ENCODE measurements at places on chromosomes 7 and 10. TPM values are rescaled to one million over a fixed set of nuclear protein-coding genes. Genes with fewer than 3 reads are reported as not detected.

Gene MCM10
- polyA plus RNA-seq, result 9.8 TPM

Gene CYP2E1
- polyA plus RNA-seq, result 0.11 TPM

Gene GARIN1A
- polyA plus RNA-seq, result not detected

Gene CDHR1
- polyA plus RNA-seq, result 5.6 TPM

Gene ARMS2
- not detected for polyA plus RNA-seq

Gene GRID2IP
- polyA plus RNA-seq, result 1.5 TPM

Gene NKX1-2
- polyA plus RNA-seq, result 12.7 TPM

Gene C10orf62
- 0.05 TPM for polyA plus RNA-seq

Gene NME8
- 0.44 TPM for polyA plus RNA-seq

Gene TDRD1
- polyA plus RNA-seq, result 0.02 TPM

Gene FBXL13
- polyA plus RNA-seq, result 1.2 TPM

Gene MYPN
- not detected for polyA plus RNA-seq

Gene SPDYE8
- polyA plus RNA-seq, result not detected

Gene STEAP1B
- 3.8 TPM for polyA plus RNA-seq

Gene ACSL5
- polyA plus RNA-seq, result not detected

Gene CPA2
- 0.22 TPM for polyA plus RNA-seq

Gene RABGEF1
- polyA plus RNA-seq, result 8.8 TPM

Gene FGFR2
- 50.3 TPM for polyA plus RNA-seq

Gene PRLHR
- polyA plus RNA-seq, result not detected

Gene PAPOLB
- 0.02 TPM for polyA plus RNA-seq

Gene NPSR1
- polyA plus RNA-seq, result not detected

Gene DNAJB6
- polyA plus RNA-seq, result 117 TPM

Gene TES
- 18.2 TPM for polyA plus RNA-seq

Gene PAX4
- 0.11 TPM for polyA plus RNA-seq

Gene FEZF1
- 15.7 TPM for polyA plus RNA-seq

Measured in H1 (cell line).